ENCODE measurements at places on chromosomes 5 and 9.

- DNase-seq, result no peak
Measured at GRCh38 chr9:89368978-89369377, 50.7 kb downstream of the SECISBP2 start.

DNA sequence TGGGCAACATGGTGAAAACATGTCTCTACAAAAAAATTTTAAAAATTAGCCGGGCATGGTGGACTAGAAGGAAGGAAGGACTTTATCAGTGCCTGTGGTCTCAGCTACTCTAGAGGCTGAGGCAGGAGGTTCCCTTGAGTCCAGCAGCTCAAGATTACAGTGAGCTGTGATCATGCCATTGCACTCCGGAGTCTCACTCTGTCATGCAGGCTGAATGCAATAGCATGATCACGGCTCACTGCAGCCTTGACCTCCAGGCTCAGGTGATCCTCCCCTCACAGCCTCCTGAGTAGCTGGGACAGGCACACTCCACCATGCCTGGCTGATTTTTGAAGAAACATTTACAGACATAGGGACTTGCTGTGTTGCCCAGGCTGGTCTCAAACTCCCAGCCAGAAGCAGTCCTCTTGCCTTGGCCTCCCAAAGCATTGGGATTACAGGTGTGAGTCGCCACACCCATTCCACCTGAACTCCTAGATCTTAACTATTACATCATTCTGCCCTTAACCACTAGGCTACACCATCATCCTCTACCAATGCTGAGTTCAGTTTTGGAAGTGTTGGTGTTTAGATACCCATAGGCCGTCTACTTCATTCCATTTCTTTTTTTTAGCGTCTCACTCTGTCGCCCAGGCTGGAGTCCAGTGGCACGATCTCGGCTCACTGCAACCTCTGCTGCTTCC is 2.0 kb upstream of the URM1 start:
- no peak for DNase-seq

GRCh38 chr5:41598011-41598410 is 87.6 kb upstream of the PLCXD3 start:
- no peak for DNase-seq

DNA sequence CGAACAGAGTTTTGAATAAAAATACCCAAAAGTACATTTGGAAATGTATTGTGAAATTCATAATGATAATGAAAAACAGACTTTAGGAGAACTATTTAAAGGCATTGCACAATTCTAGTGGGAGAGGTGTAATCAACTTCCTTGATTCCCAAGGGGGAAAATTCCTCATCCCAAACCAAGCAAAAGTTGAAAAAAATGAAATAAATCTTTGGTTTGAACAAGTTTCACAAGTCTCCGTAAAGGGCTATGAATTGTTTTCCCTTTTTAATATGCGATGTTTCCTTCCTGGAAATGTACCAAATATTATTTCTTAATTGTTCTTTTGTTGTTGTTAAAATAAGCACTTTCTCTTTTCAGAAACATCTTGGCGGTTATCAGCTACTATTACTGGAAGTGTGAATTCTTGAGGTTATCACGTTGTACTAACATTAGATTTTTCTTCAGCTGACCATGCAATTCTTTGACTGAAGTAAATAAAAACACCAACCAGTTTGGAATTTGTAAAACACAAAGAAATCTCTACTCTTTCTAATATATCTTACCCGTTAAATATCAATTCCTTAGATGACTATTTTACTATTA is 59.3 kb downstream of the SVEP1 start:
- no peak for DNase-seq

DNA sequence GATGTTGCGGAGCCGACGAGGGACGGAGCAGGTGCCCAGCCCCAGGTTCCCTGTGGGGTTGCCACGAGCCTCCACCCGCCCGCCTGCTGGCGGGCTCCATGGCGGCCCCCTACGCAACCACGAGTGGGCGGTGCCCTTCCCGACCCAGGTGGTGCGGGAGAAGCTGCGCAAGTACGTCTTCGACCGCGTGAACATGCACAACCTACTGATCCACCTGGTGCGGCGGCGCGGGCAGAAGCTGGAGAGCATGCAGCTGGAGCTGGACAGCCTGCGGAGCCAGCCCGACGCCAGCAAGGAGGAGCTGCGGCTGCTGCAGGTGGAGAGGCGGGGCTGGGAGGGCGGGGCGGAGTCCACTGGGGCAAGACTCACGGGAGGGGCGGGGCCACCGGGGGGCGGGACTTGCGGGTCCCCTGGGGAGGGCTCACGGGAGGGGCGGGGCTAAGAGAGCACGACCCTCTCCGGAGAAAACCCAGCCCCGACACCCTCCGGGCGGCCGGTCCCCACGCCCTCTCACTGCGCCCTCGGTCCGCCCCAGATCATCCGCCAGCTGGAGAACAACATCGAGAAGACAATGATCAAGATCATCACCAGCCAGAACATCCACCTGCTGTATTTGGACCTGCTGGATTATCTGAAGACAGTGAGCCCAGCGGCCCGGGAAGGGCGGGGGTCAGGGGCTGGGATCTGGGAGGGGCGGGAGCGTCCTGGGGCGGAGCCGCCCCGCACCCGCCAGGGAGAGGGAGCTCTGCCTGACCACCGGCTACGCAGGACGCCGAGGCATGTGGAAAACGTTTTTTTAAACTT is 3.9 kb downstream of the CCDC183 start:
- DNase-seq, result peak; percentile 91

- no peak for DNase-seq
Measured at GRCh38 chr5:172188893-172189692, 1.1 kb upstream of the STK10 start.

- no peak for DNase-seq
Measured at GRCh38 chr5:158414780-158415179, 555.8 kb upstream of the CLINT1 start.

DNA sequence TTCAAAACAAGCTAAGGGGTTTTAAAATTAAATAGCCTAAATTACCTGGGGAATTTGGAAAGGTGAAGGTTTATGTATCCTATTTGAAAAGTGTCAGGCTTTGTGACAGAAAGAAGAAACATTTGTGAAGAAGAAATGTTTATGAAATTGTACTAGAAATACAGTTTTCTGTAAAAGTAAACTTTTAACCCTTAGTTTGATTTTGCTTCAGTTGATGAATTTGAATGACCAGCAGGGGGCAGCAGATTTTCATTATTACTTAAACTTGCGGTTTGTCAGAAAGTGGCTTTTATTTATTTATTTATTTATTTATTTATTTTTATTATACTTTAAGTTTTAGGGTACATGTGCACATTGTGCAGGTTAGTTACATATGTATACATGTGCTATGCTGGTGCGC is 58.1 kb downstream of the NNT start:
- no peak for DNase-seq

- DNase-seq, result no peak
Measured at GRCh38 chr5:10319202-10319851, 11.6 kb upstream of the CMBL start.

GRCh38 chr9:10721301-10721700 is 108.5 kb upstream of the PTPRD start:
- DNase-seq, result no peak

Data from progenitor cell of endocrine pancreas (in vitro differentiated cells).